ENCODE measurements at places on chromosomes 11 and 22.

DNA sequence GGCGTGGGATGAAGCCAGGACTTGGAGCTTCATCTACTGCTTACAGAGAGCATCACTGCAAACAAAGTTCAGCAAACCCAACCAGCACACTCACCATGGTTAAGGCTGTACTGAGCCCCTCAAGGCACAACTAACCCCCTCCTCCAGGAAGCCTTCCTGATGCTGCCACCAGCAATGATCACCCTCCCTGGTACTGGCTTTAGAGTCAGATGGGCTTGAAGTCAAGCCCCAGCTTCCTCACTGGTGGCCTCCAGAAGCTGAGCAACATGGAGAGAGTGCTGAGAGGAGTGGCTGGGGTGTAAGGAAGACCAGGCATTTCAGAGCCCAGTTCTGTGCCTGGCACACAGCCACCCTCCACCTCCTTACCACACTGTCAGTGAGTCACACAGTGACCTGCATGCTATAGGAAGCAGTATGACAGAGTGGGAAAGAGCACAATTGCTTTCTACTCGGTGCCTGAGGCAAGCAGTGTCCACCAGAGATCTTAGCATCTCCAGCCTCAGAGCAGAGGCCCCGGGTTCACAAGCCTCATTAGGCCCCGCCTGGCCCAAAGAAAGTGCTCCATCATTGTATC is 24.7 kb upstream of the BAIAP2L2 start:
- DNase-seq: no peak

GRCh38 chr11:112336356-112336886 is 75.8 kb upstream of the PLET1 start:
- no peak for DNase-seq

- DNase-seq: no peak
Measured at GRCh38 chr11:10935015-10935559, 77.2 kb upstream of the ZBED5 start.

- DNase-seq: no peak
Measured at GRCh38 chr22:25390297-25391240, 171.1 kb downstream of the CRYBB2 start.

GRCh38 chr11:60367009-60367408 is 11.3 kb upstream of the MS4A7 start:
- no peak for DNase-seq

DNA sequence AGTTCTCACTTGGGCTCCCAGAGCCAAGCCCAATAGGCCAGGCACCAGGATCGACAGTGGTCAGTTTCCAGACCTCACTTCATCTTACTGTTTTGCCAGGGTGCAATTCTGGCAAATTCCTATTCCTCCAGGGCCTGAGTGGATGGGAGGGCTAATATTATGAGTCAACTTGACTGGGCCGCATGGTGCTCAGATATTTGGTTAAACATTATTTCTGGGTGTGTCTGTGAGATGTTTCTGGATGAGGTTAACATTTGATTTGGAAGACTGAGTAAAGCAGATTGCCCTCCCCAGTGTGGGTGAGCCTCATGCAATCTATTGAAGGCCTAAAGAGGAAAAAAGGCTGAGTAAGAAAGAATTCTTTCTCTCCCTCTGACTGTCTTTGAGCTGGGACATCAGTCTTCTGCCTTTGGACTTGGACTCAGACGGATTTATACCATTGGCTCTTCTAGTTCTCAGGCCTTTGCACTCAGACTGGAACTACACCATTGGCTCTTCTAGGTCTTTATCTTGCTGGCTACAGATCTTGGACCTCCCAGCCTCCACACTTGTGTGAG is 132.9 kb upstream of the ZBED5 start:
- DNase-seq: no peak

- DNase-seq: no peak
Measured at GRCh38 chr22:24693379-24693778, 81.1 kb downstream of the PIWIL3 start.

GRCh38 chr11:33063326-33063881 is 24.0 kb downstream of the TCP11L1 start:
- no peak for DNase-seq

GRCh38 chr11:92687724-92688123 is 281.7 kb upstream of the MTNR1B start:
- DNase-seq: no peak

DNA sequence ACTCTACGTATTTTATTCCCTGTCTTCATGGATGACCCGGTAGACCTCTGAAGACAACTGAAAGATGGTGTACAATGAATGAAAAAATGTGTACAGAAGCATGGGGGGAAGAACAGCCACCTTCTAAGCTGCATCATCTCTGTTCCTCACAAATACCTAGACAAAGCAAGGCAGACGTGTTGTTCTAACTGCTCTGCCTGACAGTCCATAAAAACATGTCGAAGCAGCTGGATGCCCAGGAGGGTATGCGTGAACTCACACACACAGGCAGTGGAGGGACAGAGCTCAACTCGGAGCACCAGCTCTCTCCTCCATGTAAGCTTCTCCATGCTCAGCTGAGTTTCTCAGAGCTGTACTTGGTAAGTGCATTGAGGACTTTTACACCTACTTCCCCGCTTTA is 327.4 kb downstream of the CTTN start:
- no peak for DNase-seq

DNA sequence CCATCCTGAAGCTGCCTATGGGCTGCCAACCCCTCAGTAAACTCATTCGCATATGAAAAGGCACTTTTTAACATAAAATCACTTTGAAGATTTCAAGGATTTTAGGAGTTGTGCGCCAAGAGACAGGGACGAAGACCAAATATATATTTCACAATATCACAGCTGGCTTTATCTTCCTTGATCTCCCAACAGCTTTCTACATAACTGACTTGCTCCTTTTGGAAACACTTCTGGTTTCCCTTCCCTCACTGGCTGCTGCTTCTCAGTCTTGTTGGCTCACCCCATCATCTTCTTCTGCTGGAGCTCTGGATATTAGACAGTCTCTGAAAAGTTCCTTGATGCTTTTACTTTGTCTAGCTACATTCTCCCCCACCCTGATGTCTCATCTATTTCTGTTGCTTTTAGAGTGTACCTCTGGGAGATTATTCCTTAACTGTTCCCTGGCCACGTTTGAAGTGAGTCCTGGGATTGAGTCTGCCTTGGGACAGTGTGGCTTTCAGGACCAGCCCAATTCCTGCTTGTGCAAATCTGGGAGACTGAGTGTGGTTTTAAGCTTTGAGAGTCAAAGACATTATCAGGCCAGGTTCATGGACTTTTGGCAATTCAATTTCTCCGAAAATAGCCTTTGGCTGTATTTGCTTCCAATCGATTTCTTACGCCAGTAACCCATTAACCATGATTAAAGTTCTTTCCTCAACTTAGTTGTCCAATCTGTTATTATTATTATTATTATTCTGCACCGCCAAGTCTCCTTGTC is 30.9 kb upstream of the NNMT start:
- no peak for DNase-seq

DNA sequence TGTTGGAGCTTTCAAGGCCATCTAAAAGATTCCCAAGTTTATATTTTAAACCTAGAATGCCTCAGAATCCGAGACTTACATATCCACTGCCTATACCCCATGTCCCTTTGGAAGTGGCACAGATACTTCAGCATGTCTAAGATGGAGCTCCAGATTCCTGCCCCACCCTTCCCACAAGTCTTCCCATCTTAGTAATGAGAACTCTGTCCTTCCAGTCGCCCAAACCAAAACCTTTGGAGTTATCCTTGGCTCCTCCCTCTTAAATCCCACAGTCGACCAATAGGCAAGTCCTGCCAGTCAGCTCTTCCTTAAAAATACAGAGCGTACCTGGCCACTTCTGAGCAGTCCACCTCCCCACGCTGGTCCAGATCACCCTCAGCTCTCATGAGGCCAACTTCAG is 4.3 kb downstream of the POLD4 start:
- DNase-seq: no peak

DNA sequence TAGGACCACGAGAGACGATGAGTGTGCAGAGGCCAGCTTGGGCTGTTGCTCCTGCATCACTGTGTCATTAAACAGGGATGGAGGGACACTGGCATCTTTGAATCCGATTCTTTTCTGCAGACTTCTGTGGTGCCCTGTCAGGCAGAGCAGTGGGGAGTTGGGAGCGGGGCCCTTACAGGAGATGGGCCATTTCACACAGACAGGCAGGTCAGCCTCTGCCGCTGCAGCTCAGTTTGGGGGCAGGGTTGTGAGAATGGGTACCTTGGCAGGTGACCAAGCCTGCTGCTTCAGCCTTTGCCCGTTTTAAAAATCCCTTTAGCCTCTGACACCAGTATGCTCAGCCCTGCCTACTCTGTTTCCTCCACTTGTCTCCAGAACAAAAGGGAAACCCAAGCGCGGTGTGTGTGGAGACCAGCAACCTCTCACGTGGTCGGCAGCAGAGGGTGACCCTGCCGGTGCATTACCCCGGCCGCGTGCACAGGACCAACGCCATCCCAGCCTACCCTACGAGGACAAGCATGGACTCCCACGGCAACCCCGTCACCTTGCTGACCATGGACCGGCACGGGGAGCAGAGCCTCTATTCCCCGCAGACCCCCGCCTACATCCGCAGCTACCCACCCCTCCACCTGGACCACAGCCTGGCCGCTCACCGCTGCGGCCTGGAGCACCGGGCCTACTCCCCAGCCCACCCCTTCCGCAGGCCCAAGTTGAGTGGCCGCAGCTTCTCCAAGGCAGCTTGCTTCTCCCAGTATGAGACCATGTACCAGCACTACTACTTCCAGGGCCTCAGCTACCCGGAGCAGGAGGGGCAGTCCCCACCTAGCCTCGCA is 12.6 kb downstream of the C22orf31 start:
- no peak for DNase-seq

DNA sequence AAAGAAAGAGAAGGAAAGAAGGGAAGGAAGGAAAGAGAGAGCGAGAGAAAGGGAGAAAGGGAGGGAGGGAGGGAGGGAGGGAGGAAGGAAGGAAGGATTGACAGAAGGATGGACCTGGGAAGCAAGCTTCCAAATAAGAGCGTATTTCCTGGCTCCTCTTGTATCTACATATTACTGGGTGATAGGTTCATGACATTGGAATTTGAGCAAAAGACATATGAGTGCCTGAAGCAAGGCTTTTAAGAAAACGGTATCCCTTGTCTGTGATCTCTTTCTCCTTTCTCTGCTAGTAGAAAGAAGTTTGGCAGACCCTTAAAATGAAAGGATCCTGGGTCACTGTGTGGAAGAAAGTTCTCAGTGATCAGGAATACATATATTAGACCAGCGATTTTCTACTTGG is 932.2 kb upstream of the CCDC90B start:
- DNase-seq: no peak
